HuH-7 (cell line): ENCODE measurements at places on chromosomes 5 and 9.

DNA sequence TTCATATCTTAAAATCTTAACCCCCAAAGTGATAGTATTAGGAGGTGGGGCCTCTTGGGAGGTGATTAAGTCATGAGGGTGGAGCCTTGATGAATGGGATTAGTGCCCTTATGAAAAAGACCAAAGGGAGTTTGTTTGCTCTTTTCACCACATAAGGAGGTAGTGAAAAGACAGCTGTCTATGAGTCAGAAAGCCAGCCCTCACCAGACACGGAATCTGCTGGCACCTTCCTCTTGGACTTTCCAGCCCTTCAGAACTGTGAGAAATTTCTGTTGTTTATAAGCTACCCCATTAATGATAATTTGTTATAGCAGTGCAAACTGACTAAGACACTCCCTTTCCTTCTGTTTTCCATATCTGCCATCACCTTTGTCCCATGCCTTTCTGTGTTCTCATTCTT is 20.8 kb downstream of the IFNB1 start:
- DNase-seq, result no peak

GRCh38 chr9:113477058-113477457 is 13.5 kb downstream of the RGS3 start:
- DNase-seq, result no peak

DNA sequence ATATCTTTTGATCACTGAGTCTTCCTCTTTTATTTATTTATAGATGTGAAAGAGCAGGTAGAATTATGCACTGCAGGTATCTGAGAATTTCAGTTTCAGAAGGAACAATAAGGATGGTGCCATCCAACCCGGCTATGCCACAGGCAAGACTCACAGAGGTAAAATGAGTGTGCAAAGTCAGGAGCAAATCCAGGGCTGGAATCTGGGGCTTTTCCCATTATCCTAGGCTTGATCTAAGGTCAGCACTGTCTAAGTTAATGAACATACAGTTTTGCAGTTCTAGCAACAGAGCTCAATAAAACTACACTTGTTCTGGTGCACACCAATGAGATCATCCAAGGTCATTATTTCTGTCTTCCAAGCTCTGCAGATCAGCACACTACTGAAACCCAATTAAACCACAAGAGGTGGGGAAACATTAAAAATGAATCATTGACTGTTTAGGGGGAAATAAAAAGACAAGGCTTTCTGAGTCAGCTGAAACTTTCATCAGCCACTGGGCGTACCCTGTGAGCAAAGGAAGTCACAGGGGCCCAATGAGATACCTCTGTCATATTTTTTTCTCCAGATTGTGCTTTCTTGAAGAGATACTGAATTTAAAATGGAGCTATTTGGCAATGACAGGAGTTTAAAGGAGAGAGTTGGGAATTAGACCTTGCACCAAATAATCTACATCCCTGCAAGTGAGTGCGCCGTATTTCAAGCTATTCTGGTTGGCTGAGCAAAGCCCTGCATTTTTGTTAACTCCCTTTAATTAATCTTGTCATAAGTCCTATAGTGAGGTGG is 662.2 kb upstream of the ZNF608 start:
- no peak for DNase-seq

DNA sequence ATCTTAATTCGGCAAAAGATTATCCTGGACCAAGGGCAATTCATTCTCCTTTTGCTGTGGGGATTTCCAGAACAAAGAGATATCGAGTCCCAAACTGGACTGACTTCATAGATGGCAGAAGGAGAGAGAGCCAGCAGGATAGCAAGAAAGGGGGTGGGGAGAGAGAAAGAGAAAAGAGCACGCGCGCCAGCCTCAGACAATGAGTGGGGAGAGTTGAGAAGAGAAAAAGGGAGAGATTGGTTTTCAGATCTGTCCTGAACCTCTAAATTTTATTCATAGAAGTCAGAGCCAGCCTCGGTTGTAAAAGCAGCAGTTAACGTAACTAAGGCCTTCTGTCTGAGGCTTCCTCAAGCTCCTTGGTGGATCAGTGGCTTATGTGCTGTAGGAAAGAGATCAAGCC is 55.3 kb upstream of the ALDH1B1 start:
- no peak for DNase-seq

DNA sequence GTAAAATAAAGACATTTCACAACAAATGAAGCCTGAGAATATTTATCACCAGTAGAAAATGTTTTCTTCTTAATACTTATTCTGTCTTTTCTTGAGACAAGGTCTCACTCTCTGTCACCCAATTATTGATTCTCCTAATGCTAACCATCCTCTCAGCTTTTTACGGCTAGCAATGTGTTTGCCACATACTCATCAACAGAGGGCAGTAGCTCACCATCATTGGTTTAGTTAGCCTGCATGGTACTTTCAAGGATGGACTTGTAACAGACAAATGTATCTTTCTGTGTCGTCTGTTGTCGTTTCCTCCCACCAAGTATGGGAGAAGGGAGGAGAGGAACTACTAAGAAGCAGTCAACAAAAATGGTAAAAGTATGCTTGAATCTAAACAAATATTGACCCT is 5.9 kb upstream of the ACO1 start:
- peak; percentile 16 for DNase-seq

- peak; percentile 42 for DNase-seq
Observed at GRCh38 chr5:113447498-113448050, 12.8 kb upstream of the TSSK1B start.
